ENCODE measurements at places on chromosomes 16 and 17.

DNA sequence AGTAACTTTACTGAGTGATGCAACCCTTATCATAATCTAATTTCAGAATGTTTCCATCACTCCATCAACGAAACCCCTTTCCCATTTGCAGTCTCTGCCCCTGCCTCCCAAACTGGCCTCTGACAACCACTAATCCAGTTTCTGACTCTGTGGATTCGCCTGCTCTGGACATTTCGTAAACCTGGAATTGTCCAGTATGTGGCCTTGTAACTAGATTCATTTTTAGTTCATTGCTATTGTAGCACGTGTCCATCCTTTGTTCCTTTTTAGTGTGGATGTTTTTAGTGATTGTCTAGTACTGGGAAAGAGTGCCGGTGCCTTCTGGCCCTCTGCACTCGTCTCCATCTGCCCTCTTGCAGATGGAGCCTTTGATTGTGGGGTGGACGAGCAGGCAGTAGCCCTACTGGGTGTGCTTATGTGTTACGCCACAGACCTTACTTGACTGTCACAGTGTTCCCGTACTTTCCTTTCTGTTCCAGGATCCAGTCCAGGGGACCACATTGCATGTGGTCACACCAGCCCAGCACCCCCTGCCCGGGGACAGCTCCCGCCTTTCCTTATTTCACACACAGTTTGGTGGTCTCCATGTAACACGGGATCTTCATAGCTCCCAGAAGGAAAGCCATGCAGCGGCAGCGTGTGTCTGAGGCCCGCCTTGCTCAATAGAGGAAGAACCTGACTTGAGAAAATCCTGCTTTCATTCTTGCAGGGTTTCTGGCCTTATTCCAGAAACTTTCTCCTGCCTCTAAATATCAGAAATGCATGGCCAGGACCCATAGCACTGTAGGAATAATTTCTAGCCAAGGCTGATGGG is 8.8 kb downstream of the KIAA0513 start:
- no peak for DNase-seq

DNA sequence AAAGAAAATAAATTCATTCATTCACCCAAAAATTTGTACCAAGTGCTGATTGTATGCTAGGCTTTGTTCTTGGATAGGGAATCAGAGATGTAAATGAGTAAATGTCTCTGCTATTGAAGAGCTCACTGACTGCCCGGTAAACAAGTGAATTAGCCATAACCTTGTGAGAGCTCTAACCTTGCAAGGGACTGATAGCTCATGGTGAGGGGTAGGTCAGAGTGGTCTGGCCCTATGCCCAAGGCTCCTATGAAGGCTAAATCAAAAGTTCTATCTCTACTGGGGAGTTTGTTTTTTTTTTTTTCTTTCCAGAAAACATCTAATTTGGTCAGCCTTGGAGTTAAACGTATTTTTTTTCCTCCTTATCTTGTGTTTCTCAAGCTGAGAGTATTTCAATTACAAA is 172.8 kb upstream of the CDH11 start:
- DNase-seq, result no peak

- no peak for DNase-seq
Measured at GRCh38 chr17:37130984-37131446, 182.3 kb downstream of the AATF start.

DNA sequence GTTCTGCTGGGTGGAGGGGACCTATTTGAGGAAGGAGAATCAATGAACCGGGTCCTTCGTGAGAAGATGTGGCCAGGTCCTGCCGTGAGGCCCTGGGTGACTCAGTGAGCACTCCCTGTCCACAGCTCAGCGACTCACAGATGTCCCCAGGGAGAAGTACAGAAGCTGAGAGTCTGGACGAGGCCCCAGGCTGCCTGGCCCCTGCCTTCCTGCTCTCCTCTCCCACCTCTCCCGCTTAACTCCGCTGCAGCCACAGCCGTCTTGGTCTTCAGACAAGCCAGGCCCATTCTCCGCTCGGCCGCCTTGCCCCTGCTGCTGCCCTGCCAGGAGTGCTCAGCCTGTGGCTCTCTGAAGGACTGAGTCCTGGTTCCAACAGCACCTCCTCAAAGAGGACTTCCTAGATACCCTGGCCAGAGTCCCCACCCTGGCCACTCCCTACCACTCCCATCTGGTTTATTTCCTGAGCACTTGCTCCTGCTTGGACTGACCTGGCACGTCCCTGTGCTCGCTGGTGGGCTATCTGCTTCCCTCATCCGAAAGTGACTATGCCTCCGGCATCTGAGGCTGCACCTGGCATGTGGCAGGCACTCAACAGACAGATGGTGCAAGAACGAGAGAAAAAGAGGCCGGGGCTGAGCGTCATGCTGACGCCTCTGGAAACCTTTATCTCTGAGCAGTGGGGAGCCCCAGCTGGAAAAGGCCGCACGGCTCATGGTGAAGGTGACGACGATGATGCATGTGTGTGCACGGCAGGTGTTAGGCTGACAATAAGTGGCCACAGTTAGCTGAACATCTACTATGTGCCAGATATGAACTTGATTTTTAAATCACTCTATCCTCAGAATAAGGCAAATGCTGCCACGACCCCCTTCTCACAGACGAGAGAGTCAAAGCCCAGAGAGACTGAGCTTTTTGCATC is 9.2 kb upstream of the TNFRSF13B start:
- no peak for DNase-seq

GRCh38 chr16:89176147-89176690 is 4.7 kb downstream of the CDH15 start:
- DNase-seq, result no peak

GRCh38 chr17:32871746-32872145 is 5.2 kb downstream of the MYO1D start:
- no peak for DNase-seq

- no peak for DNase-seq
Measured at GRCh38 chr16:48187779-48188178, 32.0 kb upstream of the ABCC12 start.

- DNase-seq, result no peak
Measured at GRCh38 chr17:42279776-42280630, 3.8 kb upstream of the STAT5B start.

DNA sequence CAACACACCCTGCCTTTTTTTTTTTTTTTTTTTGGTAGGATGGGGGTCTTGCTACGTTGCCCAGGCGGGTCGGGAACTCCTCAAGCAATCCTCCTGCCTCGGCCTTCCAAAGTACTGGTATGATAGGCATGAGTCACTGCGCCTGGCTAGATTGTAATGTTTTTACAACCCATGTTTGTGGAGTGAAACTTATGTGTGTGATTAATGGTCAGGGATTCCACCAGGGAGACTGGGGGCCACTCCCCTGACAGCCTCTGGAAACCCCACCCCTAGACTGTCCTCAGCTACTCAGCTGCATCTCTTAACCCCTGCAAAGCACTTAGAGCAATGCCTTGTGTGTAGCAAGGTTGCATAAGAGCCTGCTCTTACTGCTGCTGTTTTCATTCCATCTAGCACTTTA is 220.5 kb downstream of the PARN start:
- peak; percentile 97 for DNase-seq

DNA sequence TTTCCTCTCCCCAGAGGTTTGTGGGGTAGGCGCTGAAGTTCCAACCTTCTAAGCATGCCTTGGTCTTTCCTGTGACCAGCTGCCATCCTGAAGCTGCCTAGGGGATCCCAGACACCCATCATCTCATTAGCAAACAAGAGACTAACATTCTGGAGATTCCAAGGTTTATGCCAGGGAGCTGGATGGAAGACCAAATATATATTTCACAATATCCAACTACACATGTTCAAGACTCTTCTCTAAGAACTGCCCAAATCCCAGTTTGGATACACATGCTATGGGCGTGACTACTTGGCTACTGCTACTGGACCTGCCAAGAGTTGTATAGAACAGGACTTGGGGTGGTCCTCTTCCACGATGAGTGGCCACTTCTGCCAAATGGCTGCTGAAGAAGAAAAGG is 93.0 kb upstream of the RCVRN start:
- no peak for DNase-seq

DNA sequence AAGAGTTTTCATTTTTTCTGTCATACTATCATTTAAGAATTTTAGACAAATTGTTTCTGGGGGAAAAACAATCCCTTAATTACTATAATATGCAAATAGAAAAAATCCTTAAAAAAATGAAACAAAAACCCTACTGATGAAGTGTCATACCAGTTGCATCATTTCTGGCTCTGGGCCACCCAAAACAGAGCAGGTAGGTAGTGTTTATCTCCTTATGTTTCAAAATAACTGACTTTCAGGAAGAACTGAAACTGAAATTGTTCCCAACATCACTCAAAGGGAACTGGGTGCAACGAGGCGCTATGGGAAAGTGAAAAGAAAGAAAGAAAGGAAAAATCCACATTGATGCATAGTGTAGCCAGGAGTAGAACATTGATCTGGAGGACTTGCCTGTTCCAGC is 653.1 kb upstream of the SOX9 start:
- DNase-seq, result no peak

GRCh38 chr17:61379457-61380216 is 20.0 kb upstream of the TBX2 start:
- DNase-seq, result no peak

DNA sequence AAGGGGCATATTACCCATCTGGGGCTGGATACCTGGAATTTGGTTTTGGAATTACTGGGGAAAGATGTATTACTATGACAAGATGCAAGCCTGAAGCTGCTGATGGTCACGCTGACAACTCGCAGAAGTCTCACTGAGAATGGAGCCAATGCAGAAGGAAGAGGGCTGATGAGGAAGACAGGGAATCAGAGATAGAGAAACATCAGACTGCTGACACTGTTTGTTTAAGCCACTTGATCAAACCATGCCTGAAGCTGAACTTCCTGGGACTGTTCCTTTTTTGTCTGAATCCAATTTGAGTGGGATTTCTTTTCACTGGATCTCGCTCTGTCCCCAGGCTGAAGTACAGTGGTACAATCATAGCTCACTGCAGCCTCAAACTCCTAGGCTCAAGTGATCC is 133.9 kb downstream of the GAS7 start:
- no peak for DNase-seq

DNA sequence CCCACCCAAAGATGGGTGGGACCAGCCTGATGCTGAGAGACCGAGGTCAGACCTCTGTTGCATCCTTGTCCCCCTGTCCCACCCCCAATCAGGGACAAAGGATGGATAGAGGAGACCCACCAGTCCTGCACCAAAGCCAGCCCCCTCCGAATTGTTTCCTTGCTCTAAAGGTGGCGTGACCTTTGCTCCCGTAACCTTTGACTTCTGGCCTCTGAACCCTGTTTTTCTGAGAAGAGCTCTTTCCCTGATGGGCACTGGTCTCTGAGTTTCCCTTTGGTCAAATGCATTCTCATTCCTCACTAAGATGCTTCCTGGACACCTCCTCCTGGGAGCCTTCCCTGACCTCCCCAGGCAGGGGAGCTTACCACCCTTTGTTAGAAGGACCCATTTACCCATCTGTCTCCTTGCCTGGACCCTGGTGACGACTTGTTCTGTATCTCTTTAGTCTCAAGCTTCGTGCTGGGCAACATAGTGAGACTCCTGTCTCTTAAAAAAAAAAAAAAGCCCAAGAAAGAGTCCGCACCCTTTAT is 5.3 kb upstream of the NEUROD2 start:
- DNase-seq, result no peak

DNA sequence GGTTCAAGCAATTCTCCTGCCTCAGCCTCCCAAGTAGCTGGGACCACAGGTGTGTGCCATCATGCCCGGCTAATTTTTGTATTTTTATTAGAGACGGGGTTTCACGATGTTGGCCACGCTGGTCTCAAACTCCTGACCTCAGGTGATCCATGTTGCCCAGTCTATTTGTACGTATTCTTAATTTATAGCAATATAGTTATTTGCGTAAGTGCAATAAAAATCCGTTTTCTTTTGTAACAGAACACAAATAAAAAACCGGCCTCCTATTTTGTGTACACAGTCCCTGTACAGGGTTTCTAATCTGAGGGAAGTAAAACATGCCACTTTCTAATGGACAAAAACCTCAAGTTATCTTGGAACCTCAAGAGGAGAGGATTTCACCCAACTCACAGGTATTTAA is 7.7 kb downstream of the RNPS1 start:
- DNase-seq, result no peak
